ENCODE measurements at places on chromosomes 6 and 20.

DNA sequence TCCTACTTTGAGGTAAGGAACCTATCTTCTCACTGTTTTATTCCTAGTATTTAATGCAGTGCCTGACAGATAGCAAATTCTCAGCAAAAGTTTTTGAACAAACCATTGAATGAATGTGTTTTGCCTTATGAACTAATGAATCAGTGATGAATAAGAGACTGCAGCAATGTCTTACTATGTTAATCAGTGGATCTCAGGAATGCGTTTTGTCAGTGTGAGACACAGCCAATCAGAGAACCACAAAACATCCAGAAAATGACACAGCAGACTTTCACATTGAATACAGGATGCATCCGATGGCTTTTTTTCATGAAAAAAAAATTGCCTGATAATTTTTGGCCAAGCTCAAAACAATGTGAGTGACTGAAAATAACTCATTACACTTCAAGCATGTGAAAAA is 270.5 kb downstream of the BMP2 start:
- peak; percentile 5 for DNase-seq

DNA sequence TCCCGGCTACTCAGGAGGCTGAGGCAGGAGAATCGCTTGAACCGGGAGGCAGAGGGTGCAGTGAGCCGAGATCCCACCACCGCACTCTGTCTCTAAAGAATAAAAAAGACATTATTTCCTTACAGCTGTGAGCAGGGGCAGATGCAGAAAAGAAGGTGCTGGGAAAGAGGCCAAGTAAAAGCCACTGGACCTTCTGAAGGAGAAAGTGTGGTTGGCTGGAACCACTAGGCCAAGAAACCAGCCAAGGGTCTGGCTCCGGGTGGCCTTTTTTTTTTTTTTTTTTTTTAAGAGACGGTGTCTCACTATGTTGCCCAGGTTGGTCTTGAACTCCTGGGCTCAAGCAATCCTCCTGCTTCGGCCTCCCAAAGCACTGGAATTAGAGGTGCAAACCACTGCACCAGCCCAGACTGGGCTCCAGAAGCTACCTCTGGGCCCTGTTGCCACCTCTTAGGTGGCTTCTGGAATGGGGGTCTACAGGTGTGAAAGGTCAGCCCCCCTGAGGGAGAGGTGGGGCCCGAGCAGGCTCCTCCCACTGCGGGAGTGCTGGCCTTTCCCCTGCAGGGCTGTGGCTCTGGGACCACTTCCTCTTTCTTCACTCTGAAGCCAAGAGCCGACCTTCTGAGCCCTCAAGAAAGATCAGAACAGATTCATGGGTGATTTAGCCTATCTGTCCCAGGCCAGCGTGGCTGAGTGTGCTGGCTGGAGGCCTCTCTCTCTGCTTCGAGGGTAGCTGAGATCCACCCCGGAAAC is at the start of gene FGD2:
TSS of gene FGD2 (plus strand) at position 595 of the 750 bp plus-strand sequence. CDS start 163 bp downstream, outside the sequence.
- no peak for DNase-seq

- DNase-seq = peak; percentile 64
Observed at GRCh38 chr20:50470264-50470858, 39.8 kb upstream of the PTPN1 start.

GRCh38 chr20:682123-682522 is 6.5 kb upstream of the SCRT2 start:
- DNase-seq = no peak

DNA sequence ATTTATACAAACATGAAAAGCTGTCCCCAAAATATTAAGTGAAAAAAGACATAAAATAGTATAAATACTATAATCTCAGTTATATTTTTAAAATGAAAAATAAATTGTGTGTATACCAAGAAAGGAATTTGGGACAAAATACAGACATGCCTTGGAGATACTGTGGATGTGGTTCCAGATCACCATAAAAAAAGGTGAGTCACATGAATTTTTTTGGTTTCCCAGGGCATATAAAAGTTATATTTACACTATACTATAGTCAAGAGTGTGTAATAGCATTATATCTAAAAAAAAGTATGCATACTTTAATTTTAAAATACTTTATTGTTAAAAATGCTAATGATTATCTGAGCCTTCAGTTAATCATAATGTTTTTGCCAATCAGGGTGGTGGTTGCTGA is 17.4 kb upstream of the SDHAF4 start:
- peak; percentile 66 for DNase-seq

- no peak for DNase-seq
Observed at GRCh38 chr6:17178326-17178725, 76.5 kb downstream of the STMND1 start.

GRCh38 chr6:54729716-54730115 is 116.9 kb upstream of the FAM83B start:
- DNase-seq = no peak

DNA sequence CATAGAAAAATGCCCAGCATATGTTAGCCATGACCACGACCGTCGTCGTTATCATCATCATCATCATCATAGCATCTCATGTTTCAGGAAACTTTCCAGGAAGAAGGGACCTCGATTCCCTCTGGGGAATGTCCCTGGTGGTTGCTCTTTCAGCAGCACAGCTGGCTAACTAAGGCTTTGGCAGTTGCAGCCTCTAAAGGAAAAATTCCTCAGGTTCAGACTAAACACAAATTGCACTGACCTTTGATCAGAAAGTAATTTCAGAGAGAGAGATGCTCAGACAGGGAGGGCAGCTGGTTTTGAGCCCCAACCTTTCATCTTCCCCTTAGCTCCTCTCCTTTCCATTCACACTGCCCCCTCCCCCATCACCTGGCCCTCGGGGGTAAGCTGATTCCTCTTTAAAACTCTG is 5.6 kb upstream of the CFB start:
- peak; percentile 78 for DNase-seq

All from EH (cell line).